ENCODE measurements at places on chromosomes 5 and 9.

- no peak for DNase-seq
Observed at GRCh38 chr9:78574354-78575045, 277.6 kb downstream of the PSAT1 start.

GRCh38 chr9:76677481-76678055 is 86.7 kb upstream of the PCA3 start:
- DNase-seq, result no peak

DNA sequence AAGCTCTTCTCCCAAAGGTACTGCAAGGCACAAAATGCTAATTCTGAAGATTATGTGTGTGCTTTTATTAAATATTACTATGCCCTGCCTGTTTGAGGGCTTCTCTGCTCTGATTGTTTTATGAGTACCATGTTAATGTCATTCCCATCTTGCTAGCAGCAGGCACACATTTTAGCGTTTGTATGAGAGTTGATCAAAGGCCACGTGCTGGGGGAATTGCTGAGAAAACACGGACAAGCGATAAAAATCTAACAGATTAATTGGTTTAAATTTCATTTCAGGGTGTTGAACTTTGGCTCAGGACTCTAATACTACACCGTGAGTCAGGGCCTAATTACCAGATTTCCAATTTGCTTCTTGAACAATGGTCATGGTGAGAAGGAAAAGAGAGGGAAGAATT is 298.4 kb downstream of the EBF1 start:
- DNase-seq, result peak; percentile 53

- no peak for DNase-seq
Observed at GRCh38 chr9:19146441-19147024, 19.2 kb upstream of the PLIN2 start.

GRCh38 chr9:120931231-120932085 is 4.9 kb upstream of the TRAF1 start:
- no peak for DNase-seq

GRCh38 chr5:137753691-137754187 is 424 bp downstream of the HNRNPA0 start:
- no peak for DNase-seq

GRCh38 chr5:139253115-139253514 is 40.4 kb upstream of the MATR3 start:
- DNase-seq, result no peak
